ENCODE measurements at places on chromosomes 1 and 21. TPM values are rescaled to one million over a fixed set of nuclear protein-coding genes. Genes with fewer than 3 reads are reported as not detected.

DNA sequence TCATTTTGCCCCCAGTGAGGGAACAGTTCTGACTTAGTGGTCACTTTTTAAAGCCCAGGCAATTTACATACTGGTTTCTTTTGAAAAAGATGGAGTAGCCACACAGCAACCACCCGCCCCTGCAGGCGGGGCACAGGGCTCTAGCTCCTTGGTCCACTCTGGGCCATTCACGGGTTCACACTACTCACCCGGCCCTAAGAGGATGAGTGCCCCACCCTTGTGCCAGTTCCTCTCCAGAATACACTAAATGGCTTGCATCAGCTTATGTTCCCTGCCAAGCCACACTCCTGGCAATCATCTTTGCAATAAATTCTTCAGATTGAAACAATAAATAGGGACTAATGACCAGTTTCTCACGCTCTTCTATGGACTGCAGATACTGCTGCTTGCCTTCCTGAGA lies 15.7 kb upstream of the ATP13A2 start:
- no peak for DNase-seq

DNA sequence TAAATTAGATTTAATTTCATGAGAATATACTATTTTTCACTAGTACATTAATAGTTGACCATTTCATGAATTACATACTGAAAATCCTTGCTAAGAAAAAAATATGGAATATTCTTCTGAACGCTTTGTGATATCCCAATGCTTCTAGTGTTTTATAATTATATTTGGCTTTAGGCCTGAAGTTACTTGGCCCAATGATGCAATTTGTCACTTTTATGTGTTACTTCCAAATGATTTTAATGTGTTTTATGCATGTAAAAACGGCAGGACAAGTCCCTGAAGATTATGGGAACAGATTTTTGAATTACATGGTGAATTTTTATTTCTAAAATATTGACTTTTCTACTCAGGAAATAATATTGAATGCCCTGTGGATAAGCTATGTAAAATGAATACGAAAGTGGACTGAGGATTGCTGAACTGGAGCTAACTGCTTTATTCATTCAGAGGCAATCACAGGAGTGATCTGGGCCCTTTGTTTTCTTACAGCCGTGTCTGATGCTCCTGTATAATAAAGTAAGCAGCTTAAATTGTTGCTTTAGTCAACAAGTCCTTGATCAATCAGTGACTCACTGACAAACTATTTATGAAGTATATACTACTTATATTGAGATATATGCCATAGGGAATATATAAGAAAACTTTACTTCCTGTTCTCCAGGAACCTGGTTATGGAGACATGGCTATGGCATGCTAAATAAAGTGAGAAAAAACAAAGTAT lies 543.0 kb upstream of the RGS18 start:
- DNase-seq: no peak

GRCh38 chr1:51842261-51842660 lies 36.3 kb downstream of the NRDC start:
- DNase-seq: no peak

GRCh38 chr1:43878440-43878839 lies 55.2 kb upstream of the ARTN start:
- no peak for DNase-seq

- no peak for DNase-seq
These were observed 92.9 kb downstream of the BEND5 start for GRCh38 chr1:48683839-48684238.

DNA sequence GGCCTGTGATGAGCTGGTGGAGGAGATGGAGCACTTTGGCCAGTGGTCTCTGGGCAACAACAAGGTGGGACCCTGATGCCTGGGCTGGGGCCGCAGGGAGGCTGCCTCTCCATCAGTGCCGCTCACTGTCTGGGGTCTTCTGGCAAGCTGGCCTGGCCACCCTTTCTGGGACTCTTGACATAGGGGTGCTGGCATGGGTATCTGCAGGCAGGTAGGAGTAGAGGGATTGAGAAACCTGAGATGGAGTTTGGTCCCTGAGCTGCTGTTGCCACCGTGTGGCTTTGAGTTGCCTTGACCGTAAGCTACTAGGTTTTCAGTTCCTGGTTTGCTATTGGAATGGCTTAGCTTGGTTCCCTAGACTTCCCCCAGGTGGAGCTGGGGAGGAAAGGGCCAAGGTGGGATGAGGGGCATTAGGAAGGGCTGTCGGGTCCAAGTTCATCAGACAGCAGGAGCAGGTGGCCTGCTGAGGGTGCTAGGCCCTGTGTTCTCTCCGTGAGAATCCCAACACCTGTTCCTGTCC lies 13.2 kb upstream of the MFN2 start:
- peak; percentile 70 for DNase-seq

GRCh38 chr1:246875041-246876026 lies 56.4 kb downstream of the AHCTF1 start:
- DNase-seq: peak; percentile 8

GRCh38 chr1:55844322-55844721 lies 629.2 kb upstream of the USP24 start:
- DNase-seq: no peak

DNA sequence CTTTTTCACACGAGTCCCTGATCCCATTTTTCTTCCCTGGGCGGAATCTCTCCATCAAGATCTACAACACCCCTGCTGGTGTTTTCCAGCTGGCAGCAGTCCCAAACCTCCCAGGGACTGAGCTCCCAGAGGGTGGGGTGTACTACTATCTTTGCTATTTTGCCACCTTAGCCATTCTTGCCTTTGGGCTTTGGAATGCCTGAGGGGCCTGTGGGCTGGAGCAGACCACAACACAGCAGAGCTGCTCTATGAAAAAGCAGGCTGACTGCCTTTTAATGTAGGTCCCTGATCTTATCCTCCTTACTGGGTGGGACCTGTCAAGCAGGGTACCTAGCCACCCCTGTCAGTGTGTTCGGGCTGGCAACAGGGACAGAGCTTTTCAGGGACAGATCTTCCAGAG lies 91.9 kb downstream of the KCNT2 start:
- DNase-seq: no peak

ELAPOR1 gene
- total RNA-seq: 119 TPM

LCE1D gene
- not detected for total RNA-seq

KLF17 gene
- 0.13 TPM for total RNA-seq

FCER1G gene
- total RNA-seq: 27.1 TPM

PRELP gene
- 5.6 TPM for total RNA-seq

TXNIP gene
- 1,682 TPM for total RNA-seq

KRTAP10-6 gene
- not detected for total RNA-seq

KIAA0040 gene
- total RNA-seq: 18.8 TPM

ZC3H12A gene
- 42.4 TPM for total RNA-seq

LAD1 gene
- total RNA-seq: 86.0 TPM

RNU1-4 gene
- total RNA-seq: 2,378 TPM

FOXD2 gene
- 17.1 TPM for total RNA-seq

RPF1 gene
- total RNA-seq: 28.8 TPM

S100A4 gene
- 176 TPM for total RNA-seq

SLC25A33 gene
- total RNA-seq: 4.8 TPM

All from mucosa of descending colon (tissue), 3 donors.